ENCODE measurements at places on chromosomes 1 and 21. TPM values are rescaled to one million over a fixed set of nuclear protein-coding genes. Genes with fewer than 3 reads are reported as not detected.

The GBP6 gene
- total RNA-seq: 1.3 TPM

- peak; percentile 46 for DNase-seq
These were observed 36.3 kb downstream of the PRDM16 start for GRCh38 chr1:3105167-3105863.

DNA sequence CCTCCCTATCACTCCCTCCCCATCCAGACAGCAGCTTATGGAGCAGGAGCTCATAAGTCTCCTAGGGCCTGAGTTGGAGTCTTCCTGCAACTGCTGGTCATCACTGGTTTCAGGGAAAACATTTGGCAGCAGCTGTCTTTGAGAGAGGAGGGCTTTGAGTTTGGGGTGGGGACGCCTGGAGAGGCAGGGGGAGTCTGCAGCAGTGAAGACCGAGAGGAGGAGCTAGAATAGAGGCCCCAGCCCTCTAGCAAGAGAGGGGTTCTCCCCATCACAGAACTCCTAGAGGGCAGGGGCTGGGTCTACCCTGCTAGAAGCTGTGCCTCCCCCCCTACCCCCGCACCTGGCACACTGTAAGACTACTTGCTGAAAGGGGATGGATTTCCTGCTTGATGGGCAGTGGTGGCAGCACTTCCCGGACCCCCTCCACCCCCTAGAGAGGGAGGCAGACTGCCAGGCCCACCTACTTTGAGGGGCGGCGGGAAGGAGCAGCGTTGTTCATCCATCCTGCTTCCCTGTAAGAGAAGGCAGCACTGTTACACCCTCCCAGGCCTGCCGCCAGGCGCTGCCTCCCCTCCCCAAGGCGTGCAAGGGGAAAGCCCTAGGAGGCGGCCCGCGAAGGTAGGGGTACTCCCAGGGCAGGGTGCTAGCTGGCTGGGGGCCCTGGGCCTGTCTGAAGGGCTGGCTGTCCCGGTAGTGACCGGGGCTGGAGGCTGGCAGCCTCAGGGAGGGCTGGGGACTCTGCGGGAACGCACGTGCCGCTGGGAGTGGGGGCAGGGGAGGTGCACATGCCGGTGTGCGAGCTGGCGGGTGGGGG lies 50.4 kb downstream of the RAP1GAP start:
- DNase-seq: peak; percentile 56

DNA sequence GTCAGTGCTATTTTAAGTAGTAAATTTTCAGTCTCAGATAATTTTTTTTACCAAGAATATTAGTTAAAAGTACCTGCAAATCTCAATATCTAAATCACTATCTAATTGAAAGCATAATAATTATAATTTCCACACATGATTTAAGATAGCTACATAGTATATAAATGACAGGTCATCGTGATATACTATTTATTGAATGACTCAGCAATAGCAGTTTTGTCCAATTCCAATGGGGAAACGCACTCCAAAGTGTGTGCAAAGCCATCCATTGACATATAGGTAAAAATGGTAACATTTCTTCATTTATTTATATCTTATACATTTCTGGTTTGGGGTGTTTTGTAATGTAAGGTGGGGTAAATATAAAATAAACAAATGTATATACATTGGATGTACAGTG lies 19.5 kb downstream of the ADGRL4 start:
- no peak for DNase-seq

- no peak for DNase-seq
These were observed 188.1 kb upstream of the RGS18 start for GRCh38 chr1:191970116-191970515.

- DNase-seq: no peak
These were observed 26.2 kb downstream of the C8A start for GRCh38 chr1:56880774-56881173.

DNA sequence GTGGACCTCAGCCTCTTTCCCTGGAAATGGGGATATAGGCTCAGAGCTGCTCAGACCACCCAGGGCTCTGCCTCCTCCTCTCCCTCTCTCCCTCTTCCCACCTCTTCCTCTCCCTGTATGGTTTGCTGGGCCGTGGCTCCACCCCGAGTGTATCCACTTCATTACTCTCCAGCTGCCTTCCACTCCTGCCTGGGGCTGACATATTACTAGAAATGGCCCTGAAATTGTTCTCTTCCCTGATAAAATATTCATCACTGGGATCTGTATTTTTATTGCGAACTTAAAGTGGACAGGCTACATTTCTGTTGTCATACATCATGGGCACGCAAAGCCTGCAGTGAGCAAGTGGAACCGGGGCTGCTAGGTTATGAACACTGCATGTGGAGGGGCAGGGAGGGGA lies 225.0 kb downstream of the HHAT start:
- no peak for DNase-seq

All from lung (tissue), 17 donors.